ENCODE measurements at places on chromosomes 5 and 9.

GRCh38 chr5:171714851-171715250, 70.8 kb upstream of the SMIM23 start:
- DNase-seq, result no peak

DNA sequence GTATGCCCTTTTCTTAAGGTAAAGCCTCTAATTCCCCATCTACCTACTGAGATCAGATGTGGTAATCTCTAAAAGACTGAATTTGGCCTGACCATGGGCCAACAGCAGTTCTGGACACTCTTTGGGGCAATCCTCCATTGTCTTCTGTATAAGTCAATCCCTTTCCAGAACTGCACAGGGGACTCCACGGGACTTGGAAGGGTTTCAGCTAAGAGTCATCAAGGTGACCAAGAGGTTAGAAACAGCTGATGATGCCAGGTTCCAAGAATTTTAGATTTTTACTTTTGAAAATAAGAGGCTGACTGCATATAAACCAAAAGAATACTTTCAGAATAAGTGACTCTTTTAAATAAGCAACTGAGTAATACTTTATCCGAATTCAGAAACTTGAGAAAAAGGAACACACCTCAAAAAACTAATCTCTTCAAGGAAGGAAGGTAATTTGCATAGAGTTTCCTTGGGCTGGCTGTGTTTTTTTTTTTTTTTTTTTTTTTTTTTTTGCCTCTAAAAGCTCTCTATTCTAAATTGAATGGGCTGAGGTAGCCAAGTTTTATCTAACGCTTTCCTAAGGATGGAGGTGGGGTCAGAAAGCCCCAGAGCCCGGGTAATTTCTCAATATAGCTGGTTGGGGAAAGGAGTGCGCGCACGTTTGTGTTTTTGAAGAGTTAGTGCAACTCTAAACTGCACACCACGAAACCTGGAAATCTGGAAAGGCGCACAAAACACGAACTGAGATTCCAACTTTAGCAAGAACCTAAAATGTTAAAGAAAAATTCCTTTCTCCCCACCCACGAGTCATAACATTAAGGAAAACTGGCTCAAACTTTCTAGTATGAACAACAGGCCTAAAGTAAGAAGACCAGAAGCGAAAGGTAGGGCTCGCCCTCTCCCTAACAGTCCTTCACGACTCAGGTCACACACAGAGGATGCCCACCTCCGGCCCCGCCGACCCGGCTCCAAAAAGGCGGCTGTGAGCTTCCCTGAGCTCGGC, 1.3 kb downstream of the VCP start:
- DNase-seq, result no peak

GRCh38 chr5:128965011-128965637, at the start of gene SLC27A6:
TSS of gene SLC27A6 (plus strand) at chr5:128965488. CDS start at chr5:128966138, 650 bp downstream.
- no peak for DNase-seq

DNA sequence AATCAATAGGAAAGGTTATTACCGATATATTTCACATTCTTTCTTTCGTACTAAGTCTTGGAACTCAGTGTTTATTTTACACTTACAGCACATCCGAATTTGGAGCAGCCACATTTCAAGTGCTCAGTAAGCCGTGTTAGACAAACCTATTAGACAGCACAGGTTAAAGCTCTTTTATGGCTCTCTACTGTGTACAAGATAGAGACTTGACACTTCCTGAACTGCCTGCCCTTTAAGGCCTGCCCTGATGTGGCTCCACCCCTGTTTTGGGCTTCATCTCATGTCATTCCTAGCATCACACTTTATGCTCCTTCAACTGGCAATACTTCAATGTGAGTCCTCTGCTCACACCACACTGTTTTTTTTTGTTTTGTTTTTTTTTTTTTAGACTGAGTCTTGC, 23.5 kb upstream of the SUSD1 start:
- no peak for DNase-seq

DNA sequence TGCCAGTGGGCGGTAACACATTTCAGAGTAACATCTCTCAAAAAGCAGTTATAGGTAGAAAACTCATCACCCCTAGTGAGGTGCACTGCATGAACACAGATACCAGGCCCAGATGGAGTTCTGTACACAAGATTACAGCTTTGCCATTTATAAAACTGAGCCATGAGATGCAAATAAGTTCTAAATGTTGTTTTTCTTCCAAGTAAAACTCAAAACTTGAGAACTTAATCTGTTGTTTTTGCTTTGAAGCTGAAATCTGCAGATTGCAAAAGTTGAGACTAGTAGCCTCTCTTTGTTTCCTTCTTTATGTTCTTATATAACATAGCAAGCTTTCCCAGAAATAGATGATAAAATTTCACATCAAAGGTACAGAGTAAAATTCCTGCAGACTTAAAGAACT, 434.1 kb downstream of the PLK2 start:
- no peak for DNase-seq

- no peak for DNase-seq
Measured at GRCh38 chr9:95406121-95406520, 88.6 kb upstream of the FANCC start.

GRCh38 chr9:107614765-107615164, 125.2 kb upstream of the KLF4 start:
- DNase-seq, result no peak

DNA sequence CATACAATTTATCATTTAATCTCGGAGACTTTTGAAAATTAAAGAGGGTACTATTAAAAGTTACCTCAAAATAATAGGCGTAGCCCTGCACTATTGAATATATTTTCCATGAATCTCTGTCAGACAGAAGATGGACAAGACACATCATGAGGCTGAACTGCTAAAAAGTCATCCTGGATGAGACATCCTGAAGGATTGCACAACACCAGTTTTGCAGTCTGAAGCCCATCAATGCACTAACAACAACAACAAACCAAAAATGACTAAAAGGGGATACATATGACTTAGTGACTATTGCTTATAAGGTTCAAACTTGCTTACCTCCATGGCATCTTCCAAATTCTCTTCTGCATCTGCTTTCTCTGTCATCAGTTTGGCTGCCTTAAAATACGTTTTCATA, 15.7 kb downstream of the LMBRD2 start:
- no peak for DNase-seq

DNA sequence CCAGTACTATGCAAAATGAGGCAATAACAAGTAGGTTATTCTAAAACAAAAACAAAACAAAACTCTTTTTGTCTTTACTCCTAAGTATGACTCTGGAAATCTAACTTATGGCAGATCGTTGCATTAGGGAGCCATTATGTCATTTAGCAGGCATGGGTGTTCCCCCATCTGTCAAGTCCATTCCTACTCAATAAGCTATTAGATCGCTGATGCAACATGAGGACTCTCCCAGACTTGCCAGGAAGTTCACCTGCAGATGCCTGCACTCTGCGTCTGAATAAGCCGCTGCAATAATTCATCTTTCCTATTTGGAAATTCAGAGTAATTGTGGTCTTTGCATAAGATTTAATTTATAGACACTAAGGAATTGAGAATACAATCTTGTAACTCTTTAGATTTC, 585.0 kb downstream of the KIF4B start:
- no peak for DNase-seq

DNA sequence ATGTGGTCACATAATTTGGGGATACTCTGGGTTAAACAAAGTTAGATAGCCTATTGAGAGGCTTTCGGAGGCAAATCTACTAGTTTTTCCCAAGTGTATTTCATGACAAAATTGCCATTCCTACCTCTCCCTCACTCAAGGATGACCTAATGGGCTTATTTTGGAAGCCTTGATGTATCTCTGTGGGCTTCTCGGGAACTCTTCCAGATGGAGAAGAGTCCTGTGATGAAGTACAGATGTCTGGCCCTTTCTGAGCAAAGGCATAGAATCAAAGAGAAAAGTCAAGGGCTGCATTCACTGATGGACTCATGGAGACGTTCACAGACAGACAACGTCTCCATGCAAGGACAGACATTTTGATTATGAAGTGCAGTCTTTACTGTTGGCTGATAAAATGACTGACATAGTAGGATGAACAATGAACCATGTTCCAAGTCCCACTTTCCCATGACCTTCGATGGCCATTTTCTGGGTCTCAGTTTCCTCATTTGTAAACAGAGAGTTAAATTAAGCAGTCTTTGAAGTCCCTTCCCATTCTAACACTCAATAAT, 347.2 kb upstream of the CD180 start:
- no peak for DNase-seq

- no peak for DNase-seq
Measured at GRCh38 chr9:93268551-93269314, 84.8 kb downstream of the WNK2 start.

GRCh38 chr9:129387822-129388221, 209.8 kb upstream of the IER5L start:
- no peak for DNase-seq

- DNase-seq, result no peak
Measured at GRCh38 chr5:57937501-57938173, 455.0 kb upstream of the ACTBL2 start.

DNA sequence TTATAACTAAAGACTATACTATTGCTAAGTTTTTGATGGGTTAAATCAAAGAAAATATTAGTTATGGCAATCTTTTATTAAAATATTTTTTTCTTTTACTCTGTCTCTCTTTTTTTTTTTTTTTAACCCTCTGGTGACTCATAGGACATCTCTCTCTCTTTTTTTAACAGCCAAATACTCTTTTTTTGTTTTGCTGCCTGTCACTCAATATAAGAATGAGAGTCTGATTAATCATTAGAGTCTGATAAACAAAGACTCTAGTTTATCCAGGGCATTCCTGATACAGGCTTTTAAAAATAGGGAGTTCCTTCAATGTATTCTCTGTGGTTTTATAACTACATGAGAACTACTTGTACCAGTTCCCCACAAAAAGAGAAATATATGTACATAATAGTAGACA, 77.3 kb downstream of the SLC38A9 start:
- no peak for DNase-seq

DNA sequence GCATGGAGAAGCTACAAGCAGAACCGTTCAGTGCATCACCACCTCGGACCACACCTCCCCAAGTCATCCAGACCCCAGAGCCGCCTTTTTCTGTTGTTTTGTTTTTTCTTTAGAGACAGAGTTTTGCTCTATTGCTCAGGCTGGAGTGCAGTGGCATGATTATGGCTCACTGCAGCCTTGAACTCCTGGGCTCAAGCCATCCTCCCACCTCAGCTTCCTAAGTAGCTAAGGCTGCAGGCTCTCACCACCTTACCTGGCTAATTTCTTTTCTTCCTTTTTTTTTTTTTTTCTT, 13.5 kb upstream of the SFXN1 start:
- no peak for DNase-seq

GRCh38 chr9:130330202-130330862, 64.8 kb downstream of the HMCN2 start:
- no peak for DNase-seq

DNA sequence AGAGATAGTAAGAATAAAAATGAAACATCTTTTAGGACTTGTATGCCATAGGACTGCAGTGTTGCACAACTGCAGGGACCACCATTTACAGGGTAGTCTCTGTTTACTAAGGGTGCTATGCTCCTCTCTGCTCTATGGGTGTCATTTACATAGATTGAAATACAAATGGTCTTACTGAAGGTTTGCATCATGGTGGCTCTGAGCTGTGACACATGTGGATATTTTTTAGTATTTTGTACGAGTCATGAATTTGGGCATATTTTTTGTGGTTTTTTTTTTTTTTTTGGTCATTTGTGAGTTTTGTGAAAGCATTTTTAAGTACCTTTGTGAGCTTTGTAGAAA, 47.4 kb downstream of the CSNK1G3 start:
- no peak for DNase-seq

GRCh38 chr5:10069637-10070313, 179.9 kb downstream of the ATPSCKMT start:
- no peak for DNase-seq

GRCh38 chr5:179964015-179964414, 56.3 kb upstream of the TBC1D9B start:
- DNase-seq, result no peak

DNA sequence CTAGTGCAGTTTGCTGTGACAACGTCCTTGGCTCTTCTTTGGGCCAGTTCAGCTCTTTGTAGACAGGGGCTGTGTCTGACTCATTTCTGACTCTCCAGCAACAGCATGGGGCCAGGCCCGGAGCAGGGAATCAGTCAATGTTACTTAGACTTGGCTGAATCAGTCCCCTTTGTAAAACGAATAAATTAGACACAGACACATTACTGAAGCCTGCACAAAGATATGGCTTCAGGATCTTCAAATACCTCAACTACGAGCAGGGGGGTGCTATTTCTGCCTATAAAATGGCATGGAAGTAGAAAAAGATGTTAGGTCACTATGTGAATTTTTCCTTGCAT, 204.7 kb downstream of the TTLL11 start:
- DNase-seq, result no peak

DNA sequence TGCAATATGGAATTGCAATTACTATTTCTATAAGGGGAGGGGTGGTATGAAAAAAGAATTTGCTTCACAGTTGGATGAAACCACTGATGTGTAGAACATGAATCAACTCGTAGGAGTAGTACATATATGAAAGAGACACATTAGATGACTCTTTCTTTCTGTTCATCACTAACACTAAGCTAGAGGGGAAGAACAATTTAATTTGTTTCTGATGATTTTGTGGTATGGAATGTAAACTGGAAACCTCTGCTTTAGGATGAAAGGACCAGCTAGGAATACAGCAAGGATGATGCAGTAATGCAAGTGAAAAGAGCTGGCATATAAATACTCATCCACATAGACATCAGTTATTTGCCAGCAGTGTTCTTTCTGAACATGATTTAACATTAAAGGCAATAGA, 113.4 kb downstream of the PAPPA start:
- DNase-seq, result no peak

- no peak for DNase-seq
Measured at GRCh38 chr5:15566789-15567188, 66.8 kb downstream of the FBXL7 start.

GRCh38 chr9:6449645-6450044, 36.6 kb downstream of the UHRF2 start:
- DNase-seq, result no peak

GRCh38 chr9:73176450-73176875, 24.8 kb downstream of the ANXA1 start:
- no peak for DNase-seq

DNA sequence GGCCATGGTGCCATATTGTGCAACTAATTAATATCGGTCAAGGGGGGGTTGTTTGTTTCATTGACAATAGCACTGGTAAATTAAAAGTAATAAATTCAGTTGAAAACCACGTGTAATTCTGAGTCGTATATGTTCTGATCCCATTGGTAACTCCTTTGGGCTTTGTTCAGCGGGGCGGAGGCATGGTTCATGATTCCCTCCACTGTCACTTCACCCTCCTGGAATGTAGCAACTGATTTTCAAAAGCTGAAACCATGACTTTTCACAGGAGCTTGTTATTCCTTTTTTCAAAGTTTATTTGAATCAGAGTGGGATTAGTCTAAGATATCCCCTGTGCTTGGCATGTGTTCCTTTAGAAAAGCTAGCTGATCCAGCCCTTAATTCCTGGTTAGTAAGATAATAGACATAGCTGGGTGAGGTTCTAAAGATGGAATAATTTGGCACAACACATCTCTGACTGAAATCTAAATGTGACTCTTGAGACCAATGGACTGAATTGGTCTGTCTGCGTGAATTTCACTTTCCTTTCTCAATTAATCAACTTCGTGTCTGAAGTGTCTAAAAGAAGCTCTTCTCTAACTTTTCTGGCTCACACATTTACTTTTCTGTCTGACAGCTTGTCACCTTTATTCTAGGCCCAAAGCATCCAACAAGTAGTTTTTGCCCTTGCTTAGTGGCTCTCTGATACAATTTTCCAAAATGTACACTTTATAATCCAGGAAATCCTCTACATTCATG, 185.7 kb upstream of the VCAN start:
- no peak for DNase-seq

- DNase-seq, result no peak
Measured at GRCh38 chr5:4700069-4700468, 440.1 kb upstream of the ADAMTS16 start.

Measured in SIG-M5 (cell line).